ENCODE measurements at places on chromosomes 5 and 9.

DNA sequence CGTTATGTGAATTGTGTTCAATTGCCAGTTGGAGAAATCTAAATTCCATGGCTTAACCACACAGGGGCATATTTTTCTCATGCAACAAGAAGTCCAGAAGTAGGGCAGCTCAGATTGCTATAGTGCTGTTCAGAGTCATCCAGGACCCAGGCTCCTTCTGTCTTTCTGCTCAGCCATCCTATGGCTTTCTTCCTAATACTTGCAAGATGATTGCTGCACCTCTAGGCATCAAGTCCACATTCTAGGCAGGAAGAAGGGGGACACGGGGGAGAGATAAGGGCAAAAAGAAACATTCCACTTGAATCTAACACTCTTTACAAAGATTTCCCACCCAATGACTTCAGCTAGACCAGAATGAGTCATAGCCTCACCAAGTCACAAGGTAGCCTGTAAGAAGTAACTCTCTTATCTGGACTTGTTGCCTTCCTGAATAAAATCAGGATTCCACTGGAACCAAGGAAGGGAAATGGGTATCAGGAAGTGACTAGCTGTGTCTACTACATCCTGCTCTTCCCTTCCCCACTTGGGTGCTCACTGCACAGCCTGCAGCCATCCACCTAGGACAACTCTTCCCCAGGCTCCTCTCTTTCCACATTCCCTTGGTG is 5.3 kb downstream of the ERAP2 start:
- DNase-seq: no peak

GRCh38 chr5:164649266-164649665 is 1143.8 kb downstream of the MAT2B start:
- no peak for DNase-seq

- DNase-seq: no peak
Measured at GRCh38 chr5:103271570-103272289, 13.2 kb downstream of the MACIR start.

DNA sequence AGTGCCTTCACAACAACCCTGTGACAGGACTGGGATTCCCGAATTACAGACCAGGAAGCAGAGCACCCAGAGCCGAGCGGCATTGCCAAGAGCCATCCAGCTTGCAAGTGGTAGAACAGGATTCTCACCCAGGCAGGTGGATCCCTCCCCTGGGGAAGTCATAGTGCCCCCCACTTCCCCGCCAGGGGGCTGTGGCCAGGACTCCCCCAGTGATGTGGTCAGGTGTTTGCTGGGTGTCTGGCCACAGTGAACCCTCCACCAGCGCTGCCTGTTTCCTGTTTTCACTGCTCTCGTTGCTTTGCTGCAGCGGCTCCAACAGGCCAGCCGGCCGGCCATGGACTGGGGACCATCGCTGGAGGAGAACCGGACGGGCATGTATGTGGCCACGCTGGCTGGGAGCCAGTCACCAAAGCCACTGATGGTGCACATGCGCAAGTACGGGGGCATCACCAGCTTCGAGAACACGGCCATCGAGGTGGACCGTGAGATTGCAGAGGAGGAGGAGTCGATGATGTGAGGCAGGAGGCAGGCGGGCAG is 19.3 kb downstream of the SLC6A7 start:
- DNase-seq: no peak

DNA sequence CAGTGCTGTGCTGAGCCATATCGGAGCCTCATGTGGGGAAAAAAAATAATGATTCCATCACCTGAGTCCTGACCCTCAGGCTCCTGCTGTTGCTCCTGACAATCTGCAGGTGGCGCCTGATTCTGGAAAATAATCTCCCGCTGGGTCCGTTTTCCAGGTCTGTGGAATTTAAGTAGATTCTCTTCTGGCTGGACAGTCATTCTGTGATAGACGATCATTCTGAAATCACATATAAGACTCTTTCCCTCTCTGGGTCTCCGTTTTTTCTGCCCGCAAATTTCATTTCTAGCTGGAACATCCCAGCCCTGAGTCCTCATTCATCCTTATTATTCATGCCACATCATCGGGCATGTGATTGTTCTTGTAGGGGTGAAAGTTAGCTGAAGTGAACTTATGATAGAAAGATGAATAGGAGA is 22.1 kb upstream of the STXBP1 start:
- peak; percentile 80 for DNase-seq

GRCh38 chr5:145811834-145812625 is 23.1 kb downstream of the PRELID2 start:
- no peak for DNase-seq

DNA sequence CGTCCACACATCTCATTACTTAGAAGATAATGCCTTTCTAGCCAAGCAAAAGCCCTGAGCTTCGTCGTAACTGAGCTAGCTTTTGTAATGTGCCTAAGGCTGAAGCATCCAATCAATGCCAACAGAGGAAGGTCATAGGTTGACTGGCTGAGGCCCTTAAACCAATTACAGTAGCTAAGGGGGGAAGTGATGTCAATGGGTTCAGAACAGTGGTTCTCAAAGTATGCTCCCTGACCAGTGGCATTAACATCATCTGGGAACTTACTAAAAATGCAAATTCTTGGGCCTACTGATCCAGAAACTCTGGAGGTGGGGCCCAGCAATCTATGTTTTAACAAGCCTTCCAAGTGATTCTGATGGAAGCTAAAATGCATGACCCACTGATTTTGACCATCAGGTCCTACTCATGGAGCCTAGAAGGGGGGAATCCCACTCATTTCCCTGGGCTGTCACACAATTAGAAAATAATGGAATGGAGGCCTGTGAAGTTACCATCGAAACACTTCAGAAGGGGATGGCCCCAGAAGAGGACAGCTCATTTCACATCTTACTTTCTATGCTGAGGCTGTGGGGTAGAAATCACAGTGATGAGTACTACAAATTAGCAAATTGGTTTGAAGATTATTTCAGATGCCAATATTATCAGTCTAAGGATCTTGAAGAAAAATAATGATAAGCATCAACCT is 4.8 kb upstream of the VLDLR start:
- DNase-seq: no peak

DNA sequence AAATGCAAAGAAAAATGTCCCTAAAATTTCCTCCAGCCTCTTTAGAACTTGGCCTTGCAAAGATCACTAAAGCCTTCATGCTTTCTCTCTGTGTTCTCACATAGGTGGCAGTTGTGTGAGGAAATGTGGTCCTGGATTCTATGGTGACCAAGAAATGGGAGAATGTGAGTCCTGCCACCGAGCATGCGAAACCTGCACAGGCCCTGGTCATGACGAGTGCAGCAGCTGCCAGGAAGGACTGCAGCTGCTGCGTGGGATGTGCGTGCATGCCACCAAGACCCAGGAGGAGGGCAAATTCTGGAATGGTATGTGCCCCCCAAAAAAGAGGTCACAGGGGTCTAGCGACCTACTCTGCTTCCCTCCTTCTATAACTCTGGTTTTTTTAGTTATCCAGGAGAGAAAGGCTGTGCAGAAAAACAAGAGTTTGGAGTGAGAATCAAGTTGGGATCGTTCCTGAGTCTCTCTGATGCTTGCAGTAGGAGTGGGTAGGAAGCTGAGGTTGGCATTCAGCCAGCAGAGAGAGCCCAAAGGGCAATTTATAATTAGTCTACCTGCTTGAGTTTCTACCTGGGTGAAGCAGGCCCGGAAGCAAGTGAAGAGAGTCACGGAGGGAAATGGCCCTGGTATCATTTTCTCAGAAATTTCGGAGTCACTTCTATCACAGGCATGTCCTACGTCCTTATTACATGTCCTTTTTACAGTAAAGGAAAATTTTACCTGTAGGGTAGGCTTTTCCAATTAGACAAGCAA is 97.5 kb downstream of the RFK start:
- DNase-seq: no peak

DNA sequence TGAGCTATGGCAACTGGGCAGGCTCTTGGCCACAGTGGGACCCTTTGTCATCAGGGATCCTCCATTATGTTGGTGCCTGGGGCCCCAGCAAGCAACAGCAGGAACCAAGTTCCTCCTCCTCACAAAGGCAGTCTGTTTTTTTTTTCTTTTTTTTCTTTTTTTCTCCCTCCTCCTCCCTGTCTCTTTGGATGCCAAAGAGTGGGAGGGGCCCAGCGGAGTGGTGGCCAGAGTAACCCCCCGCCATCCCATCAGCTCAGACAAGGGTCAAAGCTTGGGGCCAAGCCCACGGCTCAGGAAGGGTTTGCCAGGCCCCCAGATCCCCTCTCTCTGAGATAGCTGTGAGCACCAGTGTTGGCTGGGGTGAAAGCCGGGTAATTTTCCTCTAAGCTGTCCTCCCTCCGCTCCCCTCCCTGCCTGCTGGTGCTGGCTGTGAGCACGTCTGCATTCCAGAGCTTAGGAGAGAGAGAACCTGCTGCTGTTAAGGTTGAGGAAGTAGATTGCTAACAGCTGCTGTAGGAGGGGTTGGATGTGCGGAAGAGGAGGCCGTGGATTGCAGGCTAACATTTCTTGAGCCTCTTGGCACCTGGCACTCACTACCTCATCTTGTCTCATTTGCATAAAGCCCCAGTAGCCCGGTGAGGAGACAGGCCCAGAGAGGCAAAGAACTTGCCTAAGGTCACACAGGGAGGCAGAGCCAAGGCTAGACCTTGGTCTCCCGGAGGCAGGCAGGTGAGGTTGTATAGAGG is 21.2 kb downstream of the GSN start:
- DNase-seq: no peak

DNA sequence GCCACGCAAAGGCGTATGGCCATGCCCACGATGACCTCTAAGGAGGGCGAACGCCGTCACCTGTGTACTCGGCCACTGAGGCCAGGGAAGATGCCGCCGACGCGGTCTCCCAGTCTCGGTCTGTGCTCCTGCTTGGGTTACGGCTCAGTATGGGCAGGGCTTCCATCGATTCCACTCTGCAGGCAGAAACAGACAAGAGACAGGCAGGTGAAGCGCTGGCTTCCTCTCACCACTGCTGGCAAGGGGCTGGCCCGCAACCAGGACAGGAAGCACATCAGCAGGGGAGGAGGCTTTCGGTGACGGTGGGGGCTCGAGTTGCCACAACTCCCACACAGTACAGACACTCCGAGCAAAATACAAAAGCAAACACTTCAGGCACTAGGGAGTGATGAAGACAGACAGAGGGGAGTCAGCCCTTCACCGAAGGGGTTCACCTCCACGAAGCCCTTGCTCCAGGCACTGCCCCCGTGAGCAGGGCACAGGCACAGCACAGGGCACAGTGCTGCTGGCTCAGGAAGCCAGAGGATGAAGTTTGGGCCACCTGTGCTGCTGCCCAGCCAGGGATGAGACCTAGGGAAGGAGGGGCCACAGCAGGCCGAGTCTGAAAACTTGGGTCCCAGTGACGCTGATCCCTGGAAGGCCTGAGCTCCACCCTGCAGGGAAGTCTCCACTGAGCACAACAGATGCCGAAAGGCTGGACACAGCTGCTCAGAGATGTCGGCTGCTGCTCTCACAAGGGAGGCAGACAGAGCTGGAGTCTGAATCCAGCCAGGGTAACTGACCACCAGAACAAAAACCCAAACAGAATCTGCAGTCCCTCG is 91.3 kb downstream of the CAMSAP1 start:
- no peak for DNase-seq

- DNase-seq: no peak
Measured at GRCh38 chr5:62653864-62654575, 75.4 kb downstream of the LRRC70 start.

- no peak for DNase-seq
Measured at GRCh38 chr5:171275841-171276544, 33.1 kb upstream of the TLX3 start.

- DNase-seq: no peak
Measured at GRCh38 chr9:95854386-95855020, 21.0 kb upstream of the ERCC6L2 start.

- peak; percentile 11 for DNase-seq
Measured at GRCh38 chr5:102545175-102545574, 46.4 kb upstream of the SLCO6A1 start.

DNA sequence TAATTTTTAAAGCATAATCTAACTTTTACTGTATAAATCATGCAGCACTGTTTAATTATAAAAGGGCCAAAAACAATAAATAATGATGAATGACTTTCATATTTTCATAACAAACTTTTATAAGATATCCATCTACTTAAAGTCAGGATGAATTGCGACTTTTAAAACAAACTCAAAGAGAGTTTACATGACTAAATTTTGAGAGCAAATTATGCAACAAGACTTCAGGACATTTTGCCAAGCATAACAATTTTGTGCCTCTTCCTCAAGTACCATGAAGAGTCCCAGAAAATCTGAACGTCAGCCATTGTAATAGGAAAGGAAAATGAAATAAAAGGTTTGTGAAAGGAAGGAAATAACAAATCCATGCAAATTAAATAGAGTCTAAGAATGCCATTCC is 24.4 kb downstream of the ERAP1 start:
- DNase-seq: no peak

DNA sequence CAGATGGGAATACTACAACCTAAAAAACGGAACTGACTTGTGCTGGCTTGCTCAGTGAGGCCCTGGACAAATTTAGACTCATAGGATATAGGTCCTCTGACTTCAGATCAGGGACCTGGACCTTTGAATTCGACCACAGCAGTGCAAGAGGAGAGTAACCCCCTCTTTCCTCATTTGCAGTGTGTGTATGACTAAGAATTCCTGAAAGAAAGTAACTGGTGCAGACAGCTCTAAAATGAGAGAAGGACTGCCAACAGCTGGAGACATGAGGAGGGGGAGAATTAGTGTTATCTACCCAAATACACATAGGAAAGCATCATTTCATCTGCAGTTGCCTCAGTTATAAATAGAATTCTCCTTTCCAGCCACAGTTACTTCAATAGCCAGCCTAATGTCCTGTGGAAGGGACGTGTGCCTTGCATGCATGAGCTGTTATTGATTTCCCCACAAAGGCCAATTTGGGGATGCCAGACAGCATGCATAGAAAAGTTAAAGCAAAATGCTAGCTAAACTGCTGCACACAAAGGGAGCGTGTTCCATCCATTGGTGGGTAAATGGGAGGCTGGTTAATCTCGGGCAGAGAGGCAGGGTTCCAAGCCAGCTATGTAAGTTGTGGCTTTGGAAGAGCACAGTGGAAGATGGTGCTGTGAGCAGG is 442.7 kb downstream of the CDK5RAP2 start:
- DNase-seq: no peak

DNA sequence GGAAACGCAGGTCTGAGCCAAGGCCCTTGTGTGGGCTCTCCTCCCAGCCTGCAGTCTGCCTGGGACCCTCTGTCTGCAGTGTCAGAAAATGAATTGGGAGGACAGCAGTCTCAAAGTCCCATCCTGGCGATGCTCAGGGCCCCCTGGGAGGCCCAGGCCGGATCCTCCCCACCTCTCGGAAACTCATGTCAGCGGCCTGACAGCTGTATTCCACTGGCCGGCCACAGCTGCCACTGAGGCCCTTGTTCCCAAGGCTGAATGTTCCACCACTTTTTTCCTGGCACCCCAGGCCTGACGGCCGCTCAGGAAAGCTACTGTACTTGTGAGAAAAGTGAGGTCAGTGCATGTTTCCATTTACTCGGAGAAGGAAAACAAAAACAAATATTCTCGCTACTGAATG is 180.0 kb downstream of the FGF18 start:
- DNase-seq: no peak

DNA sequence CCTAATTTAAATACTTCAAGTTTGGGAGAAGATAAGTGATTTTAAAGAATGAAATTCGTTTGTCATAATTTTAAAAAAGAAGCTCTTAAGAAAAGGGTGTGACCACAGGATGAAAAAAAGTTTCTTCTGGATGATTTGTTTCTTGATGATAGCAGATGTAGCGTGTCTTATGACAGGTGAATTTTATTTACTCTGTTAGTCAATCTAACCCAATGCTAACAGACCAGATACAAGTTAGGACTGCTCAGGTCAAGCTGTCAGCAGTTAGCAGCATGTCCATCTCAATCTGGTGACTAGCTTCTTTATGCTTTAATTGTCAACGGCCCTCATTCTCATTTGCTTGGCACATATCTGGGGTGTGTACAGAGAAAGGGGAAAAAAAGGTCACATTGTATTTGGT is 456.0 kb downstream of the BNC2 start:
- DNase-seq: no peak
